ENCODE measurements at places on chromosomes 1 and 21. TPM values are rescaled to one million over a fixed set of nuclear protein-coding genes. Genes with fewer than 3 reads are reported as not detected.

DNA sequence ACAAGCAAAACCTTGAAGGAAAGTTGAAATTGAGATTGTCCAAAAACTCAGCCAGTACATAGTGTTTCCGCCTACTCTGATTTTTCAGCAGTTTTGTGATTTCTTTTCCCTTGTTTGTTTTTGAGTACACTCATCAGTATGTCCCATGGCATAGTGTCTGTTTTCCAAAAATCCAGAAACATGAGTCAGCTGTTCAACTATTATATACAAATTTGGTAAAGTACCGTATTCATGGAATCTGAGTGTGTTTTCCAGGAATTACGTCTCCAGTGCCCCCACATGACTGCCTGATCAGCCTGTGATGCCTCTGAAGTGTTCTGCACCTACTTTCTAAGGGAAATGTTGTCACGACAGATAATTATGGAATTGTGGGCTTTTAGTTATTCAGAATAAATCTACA, 186.8 kb downstream of the LTN1 start:
- DNase-seq, result no peak

- no peak for DNase-seq
Measured at GRCh38 chr1:11198851-11199594, 9.9 kb downstream of the ANGPTL7 start.

DNA sequence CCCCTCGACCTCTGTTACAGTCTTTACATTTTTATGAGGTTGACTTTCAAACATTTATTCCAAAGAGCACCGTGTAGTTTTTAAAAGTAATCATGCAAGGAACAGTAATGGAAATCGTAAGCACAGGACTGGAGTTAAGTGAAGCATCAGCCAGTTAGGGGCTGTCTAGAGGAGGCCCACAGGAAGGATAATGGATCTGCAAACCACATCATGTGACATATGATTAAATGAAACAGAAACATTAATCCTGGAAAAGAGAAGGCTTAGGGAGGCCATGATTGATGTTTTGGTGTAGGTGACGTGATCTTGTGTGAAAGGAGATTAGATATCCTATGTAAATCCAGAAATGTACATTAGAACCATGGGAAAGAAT, 25.0 kb downstream of the RGS7 start:
- DNase-seq, result no peak

TMIGD3 gene
- total RNA-seq, result not detected

L1TD1 gene
- total RNA-seq, result 423 TPM

Measured in H9 (cell line).